ENCODE measurements at places on chromosomes 3 and 15.

DNA sequence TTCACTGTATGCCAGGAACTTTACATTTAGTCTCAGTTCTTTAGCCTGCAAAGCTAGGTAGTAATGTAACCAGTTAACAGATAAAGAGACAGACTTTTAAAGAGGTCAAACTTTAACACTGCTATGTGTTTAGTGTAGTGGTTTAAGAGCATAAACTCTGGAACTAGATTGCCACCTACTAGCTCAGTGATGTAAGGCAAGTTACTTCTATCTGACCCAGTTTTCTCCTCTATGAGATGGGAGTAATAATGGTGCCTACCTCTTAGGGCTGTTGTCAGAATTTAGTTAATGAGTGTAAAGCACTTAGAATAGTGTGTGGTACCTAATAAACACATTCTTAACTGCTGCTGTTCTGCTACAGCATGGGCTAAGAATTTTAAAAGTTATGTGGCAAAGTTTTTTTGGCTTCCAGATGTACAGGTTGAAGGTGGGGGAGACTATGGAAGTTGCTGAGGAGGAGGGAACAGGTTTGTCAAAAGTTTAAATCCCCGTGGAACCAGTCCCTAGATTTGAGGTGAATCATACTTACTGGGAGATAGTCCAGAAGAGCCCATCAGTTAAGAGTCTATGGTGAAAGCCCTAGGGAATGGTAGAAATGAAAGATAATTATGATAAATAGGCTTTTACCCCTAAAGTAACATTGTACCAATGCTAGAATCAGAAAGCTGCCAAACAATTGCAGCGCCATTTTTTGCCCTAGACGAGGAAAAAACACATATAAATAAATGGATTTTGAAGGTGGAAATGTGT is 13.9 kb downstream of the TSC22D2 start:
- no peak for DNase-seq

DNA sequence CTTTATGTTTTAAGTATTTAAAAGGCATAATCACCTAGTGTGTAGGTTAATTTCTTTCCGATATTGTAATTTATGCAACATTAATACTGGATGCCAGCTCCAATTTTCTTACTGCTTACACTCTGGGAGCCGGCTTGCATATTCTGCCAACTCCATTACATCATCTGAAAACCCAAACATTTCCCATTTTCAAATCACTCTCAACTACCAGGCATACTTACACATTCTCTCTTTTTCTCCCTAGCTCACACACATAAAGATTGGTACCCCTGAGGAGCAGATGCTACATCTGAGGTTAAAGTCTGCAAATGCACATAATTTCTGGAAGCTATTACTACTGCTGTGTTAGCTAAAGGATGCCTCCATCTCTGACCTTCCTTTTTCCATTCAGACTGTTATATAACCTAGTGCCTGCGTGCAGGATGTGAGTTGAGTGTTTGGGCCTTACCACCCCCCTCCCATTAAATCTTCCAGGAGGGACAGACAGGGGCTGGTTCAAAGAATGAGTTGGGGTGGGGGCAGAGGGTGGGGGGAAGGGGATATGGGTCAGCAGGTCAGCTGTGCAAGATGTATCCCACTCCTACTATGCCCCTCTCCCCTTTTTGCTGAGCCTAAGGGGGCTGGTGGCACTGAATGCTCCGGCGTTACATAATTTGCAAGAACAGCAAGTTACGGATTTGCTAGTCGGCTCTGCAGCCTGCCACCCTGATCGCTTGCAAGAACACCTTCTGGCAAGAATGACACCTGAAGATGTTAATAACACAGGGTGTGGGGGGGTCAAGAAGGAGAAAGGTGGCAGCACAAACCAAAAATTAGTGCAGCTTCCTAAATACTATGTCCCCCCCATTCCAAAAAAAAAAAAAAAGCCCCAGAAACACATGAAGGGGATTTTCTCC is 2.5 kb downstream of the RORA start:
- DNase-seq, result no peak

- DNase-seq, result no peak
These were observed 5.5 kb upstream of the SACM1L start for GRCh38 chr3:45683417-45684326.

GRCh38 chr3:128273109-128273840 is 120.0 kb downstream of the EEFSEC start:
- DNase-seq, result no peak

DNA sequence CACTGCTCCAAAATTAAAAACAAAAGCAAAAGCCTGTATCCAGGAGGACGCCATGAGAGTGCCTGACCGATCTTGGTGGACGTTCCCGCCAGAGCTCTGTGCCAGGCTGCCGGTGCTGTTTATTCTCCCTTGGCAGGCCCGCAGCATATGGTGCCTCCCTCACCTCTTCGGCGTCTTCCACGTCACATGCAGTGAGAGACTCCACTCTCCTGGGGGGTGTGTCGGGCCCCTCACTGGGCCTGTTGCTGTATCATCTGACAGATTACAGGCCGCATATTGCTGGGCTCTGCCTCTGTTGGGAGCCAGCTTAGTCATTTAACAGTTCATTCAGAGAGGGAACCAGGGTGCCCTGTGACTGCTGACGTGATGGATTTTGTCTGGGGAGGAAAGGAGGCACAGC is 86.4 kb upstream of the ARRDC4 start:
- DNase-seq, result no peak

DNA sequence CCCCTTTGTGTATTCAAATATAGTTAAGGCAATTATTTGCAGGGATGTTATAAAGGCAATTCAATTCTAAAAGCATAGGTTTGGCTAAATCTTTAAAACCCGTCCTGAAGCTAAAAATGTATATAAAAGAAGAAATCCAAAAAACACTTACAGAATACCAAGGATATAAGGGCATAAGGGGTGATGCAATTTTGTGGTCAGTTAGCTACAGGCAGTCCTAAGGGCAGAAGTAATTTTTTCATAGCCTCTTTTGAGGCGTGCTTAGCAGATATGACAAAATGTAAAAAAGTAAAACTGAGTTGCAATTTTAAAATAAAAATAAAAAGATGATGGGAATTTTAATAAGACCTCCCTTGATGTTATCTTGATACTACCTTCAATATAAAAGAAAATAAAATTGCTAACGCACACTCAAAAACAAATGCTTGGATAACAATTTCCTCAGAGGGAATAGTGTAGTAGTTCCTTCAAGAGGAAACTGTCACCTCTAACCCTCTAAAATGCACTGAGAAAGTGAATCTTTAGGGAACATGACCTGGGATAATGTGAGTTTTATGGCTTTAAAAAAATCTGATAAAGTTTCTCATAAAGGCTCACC is 104.2 kb downstream of the MYH15 start:
- no peak for DNase-seq

DNA sequence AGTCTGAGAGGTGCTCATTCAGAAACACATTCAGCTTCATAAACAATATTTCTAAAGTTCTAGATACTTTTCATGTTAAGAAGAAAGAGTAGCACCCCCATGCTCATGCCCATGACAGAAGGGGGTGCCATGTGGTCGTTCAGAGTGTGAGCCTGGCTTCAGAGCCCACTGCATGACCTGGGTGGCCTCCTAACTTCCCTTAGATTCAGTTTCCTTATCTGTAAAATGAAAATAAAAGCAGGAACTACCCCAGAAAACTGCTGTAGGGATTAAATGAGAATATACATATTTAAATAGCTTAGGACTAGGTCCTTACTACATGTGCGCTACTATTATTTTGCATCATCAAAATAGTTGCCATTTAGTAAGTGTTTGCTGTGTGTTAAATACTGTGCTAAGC is 69.2 kb downstream of the ABHD5 start:
- no peak for DNase-seq

DNA sequence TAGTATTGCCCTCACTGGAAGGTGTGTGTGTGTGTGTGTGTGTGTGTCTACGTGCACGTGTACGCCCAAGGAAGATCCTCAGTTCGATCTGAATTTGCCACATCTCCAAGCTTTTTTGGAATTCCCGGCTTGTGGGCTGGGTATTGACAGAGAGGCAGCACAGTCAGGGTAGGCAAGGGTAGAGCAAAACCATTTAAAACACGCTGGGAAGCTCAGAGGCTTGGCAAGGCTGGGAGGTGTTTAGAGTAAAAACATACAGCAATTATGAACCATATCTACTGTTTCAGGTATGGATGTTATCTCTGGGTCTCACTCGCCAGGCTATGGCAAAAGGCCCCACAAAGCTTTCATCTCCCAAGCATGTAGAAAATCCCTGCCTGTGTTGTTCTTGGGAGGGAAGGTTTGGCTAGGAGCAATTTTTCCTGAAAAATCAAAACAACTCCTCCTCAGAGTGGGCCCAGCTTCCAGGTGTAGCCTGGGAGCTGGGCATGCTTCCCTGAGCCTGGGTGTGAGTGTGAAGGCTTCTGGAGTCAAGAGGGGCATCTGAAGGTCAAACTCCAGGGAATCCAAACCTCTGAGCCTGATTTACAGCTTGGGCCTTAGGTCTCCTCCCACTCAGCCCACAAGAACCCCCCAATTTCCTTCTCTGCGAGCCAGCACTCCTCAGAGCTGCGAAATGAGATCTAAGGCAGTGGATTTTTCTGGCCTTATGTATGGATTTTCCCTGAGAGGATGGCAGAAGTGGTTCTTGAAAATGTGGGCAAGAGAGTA is 244.8 kb upstream of the TPRG1 start:
- DNase-seq, result no peak

DNA sequence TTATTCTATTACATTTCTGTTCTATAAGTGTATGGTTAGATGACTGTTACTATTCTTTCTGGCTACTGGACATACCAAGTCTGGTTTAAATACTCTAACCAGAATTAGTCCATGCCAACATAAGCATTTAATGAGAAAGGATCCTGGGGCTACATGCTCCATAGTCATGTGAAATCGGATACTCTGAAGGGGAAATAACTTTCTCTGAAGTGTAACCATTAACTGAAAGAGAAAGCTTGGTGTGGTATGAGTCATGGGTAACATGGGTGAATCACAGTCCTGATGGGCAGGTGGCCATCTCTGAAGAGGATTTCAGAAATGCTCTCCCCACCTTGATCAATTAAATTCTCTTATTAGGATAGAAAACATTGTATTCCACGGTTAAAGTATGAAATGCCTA is 69.4 kb downstream of the FHIT start:
- no peak for DNase-seq

DNA sequence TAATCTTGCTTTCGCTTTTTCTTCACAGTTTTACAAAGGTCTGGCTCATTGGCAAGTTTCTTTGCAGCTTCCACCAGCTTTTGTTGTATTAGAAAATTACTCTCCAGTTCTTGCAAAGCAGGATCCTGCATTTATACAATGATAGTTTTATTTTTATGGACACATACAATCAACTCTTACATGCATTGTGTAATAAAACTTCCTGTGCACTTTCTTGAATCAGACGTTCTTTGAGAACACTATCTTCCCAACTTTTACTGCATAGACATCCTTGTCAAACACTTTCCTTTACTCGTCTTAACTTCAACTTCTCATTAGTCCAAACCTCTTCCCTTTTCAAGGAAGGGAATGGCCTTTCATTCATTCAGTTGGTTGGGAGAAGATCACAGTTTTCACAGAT is 71.4 kb upstream of the LMOD3 start:
- no peak for DNase-seq

- no peak for DNase-seq
These were observed 82.7 kb downstream of the CD47 start for GRCh38 chr3:108008106-108008505.

DNA sequence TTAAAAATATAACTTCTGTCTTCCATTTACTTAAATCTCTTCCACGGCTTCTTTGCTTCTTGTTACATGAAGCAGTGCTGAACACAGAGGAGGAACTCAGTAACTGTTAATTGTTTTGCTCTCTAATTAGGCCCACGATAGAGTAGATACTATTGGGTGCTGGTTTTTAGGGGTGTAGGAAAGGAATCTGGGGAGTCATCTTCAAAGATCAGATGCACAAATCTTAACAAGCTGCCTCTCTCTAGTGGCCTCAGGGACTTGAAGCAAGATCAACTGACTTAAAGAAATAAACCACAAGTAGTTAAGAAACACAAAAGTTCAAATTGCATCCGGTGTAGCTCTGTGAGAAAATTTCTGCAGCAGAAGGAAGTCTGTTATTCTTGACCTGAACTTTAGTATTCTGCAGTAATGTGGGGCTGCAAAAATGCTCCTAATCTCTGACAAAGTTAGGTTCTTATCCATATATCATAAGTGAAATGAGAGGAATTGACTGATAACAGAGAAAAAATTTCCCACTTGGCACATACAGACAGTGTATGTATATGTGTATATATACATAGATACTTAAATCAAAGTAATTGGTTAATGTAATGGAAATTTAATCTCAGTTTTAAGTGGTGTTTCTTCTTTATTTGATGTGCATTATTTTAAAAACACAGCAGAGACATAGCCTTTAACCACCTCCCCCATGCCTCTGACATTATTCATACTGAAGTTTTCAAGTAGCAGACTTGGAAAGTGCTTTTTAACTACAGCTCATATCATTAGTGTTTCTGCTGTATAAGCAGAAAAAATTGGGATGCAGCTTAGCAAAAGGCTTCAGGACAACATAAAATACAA is 51.8 kb downstream of the CHST2 start:
- DNase-seq, result no peak

DNA sequence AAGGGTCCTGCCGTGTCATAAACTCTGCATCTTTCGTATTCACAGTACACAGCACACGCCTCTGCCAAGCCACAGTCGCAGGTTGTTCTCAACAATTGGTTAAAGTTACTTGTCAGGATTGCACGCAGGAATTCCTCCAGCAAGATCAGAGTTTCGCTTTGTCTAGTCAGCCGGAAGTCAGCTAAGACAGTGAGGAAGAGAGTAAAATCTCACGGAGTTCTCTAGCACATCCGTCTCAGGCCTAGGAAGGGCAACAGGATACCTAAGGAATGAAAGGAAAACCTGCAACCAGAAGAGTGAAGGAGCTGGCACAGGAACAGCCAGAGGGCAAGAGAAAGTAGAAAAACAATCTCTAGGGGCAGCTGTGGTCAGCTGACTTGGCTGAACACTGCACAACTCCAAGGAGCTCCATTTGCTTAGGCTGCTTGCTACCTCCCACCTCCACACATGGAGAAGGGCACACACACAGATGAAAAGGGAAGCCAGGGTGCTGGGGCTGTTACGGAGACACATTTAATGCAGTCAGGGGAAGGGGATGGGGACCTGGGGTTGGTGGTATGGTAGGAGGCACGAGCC is 23.7 kb downstream of the RORA start:
- no peak for DNase-seq

GRCh38 chr3:154799800-154800199 is 280.3 kb upstream of the MME start:
- DNase-seq, result no peak

GRCh38 chr3:8631661-8632060 is 12.9 kb downstream of the SSUH2 start:
- DNase-seq, result no peak
